ENCODE measurements at places on chromosomes 1 and 21. TPM values are rescaled to one million over a fixed set of nuclear protein-coding genes. Genes with fewer than 3 reads are reported as not detected.

- DNase-seq, result peak; percentile 75
Measured at GRCh38 chr1:115768549-115768948, at the start of gene CASQ2. TSS of gene CASQ2 (minus strand) at chr1:115768714. CDS start at chr1:115768541, 173 bp downstream.

GRCh38 chr21:44460441-44460755, 5.1 kb downstream of the LRRC3 start:
- DNase-seq, result no peak

DNA sequence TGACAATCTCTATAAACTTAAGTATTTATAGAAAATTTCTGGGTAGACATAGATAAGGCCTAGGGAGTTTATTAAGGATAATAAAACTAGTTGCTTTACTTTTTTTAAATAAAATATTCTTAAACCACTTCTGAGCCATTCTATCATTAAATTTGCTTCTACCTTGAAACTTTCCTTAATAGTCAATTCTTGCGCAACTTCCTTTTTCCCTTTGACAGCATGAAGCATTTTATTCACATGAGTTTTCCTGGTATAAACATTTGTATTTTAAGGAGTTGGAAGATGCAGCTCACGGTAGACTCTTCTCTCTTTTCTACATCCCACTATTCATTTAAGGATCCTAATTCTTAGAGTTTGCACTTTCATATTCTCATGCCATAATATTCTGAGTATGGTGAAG, 75.8 kb upstream of the DPH5 start:
- no peak for DNase-seq

- DNase-seq, result no peak
Measured at GRCh38 chr1:92031281-92032110, 1.7 kb downstream of the EPHX4 start.

DNA sequence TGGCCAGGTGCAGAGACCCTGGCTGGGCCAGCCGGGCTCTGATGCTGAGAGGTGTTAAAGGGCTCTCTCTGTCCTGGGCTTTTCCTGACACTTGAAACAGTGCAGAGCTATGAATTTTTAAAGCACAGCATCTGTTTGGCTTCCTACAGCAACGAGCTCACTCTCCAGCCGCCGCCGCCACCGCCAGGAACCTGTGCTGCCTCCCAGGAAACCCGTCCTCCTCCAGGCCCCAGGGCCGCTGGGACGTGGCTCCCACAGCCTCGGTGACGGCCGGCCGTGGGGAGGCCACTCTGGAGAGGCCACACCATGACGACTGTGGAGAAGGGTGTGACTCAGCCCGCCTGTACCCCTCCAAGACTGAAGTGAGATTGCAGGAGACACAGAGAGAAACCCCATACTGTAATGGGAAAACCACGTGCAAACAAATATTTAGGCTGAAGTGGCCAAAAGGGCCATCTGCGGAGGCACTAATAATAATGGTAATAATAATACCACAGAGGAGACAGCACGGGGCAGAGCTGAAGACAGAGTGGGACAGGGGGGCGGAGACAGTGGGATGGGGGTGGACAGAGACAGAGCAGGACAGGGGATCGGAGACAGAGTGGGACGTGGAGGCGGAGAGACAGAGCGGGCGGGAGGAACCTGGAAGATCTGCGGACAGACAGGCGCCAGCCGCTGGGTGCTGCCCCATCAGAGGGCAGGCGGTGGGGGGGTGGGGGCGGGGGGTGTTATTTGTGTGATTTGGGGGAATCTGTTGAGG, 139.2 kb downstream of the CASZ1 start:
- DNase-seq, result no peak

TMOD4 gene
- not detected for total RNA-seq

DNA sequence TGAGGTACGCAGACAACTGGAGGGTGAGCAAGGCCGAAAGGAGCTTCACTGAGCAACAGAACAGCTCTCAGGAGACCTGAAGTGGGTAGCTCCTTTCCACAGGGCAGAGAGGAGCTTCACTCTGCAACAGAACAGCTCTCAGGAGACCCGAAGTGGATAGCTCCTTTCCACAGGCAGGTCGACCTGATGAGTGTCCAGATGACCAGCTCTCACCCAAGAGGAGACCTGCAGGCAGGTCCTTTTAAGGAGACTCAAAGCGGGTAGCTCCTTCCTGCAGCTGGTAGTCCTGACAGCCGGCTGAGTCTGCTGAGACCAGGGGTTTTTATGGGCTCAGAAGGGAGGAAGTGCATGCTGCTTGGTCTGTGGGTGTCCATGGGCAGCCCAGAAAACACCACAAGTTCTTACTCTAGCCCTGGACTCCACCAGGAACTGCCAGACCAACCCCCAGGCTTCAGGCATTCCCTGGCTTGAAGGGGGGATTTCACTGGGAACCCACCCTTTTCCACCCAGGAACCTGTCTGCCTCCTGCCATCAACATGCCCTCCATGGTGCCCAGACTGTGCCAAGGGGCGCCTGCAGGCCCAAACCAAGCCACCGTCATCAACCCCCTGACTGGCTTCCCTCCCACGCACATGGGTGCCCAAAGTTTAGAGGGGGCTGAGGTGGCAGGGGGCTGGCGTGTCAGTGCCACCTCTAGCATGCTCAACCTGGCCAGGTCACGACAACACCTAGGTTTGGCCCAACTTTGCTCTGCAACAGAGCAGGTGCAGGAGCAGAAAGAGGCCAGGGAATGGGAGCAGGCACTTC, 43.6 kb downstream of the ZBTB8OS start:
- no peak for DNase-seq

IL20 gene
- total RNA-seq, result not detected

DNA sequence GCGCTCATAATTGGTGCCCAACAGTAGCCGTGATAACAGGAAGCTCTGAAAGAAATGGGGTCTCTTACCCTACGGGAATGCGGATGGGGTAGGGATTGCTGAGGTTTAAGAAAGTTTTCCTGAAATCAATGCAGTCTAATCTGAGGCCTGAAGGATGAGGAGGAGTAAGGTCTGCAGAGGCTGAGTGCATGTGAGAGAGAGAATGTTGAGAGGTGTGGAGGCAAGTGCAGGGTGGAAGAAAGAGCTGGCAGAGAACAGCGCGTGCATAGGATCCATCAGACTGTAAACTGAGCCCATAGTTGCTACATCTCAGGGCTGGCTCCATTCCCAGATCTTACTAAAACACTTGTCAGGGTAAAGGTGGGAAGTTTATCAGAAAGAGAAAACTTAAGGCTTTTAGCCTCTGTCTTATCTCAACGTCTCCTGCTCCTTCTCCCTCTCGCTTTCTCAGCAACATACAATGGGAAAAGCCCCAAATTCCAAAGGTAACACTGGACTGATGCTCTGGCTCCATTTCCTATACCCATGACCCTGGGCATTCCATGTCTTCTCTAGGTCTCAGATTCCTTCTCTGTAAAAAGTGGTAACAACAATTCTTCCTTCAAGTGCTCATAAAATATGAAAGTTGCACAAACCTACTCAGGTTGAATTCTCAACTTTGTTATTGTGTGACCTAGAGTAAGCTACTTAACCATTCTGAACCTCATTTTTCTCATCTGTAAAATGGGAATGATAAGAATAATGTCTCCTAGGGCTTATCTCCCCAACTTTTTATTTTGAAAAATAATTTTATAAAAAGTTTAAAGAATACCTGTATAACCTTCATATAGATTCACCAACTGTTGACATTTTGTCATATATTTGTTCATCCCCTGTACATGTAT, 75.2 kb downstream of the SH3GLB1 start:
- DNase-seq, result no peak

DNA sequence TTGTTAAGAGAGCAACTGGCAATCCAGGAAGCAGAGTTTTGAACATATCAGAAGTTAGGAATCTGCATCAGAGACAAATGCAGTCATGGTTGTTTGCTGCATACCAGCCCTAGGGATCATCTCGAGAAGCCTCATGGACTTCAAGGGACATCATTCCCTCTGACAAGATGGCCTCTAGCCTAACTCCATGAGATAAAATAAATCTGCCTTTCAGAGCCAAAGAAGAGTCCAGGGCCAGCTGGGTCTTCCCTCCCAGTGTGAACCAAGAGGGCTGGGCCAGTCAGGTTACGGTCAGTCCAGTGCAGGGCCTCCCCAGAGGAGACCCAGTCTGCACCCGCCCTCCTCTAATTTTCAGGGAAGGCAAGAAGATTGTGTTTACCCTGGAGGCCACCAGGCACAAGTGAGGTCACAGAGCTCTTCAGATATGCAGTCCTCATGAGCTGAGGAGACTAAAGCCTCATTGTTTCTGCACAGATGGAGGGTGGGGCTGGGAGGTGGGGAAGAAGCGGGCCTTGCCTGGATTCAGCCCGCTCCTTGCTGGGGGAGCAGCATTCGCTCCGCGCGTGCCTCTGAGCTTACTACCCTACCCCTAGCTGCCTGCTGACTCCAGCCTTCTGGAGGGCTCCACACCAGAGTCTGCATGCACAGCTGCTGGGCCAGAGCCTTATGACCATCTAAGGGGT, 52.8 kb downstream of the CAPN2 start:
- DNase-seq, result peak; percentile 74

MRTO4 gene
- total RNA-seq, result 10.0 TPM

GRCh38 chr1:119353836-119354235, 14.7 kb upstream of the HAO2 start:
- no peak for DNase-seq

DNA sequence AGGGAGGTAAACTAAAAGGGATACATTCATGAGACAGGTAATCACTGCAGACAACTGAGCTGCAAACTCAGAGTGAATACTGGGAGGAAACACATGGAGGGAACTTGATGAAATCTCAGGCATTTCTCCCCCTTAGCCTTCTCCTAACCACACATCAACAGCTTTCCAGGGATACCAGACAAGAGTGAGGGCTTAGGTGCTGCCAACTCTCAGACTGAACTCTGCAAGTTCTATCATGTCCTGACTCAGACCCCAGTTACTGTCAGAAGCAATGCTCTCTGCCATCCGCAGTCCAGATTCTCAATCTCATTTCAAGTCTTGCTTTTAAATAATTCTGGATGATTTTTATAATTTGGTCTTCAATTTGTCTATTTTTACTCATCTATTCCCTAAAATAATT, 267.3 kb downstream of the LTN1 start:
- no peak for DNase-seq

TRIM67 gene
- 0.08 TPM for total RNA-seq
